ENCODE measurements at places on chromosomes 3 and 15.

DNA sequence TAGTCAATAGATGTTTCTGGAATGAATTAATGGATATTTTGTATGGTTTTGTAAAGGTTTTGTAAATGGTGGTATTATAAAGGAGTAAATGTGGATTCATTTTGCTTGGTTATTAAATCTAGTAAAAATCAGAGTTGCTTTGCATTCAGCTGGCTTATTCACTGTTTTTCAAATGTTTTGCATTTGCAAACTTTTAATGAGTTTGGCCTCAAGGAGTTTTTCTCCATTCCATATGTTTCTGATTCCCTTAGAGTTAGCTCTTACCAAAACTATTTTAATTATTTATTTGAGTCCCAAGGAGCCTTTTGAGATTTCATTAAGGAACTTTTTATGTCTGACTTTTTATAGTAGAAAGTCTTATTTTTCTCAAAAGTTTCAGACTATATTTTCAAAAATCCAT is 992.2 kb downstream of the DIPK2A start:
- DNase-seq = peak; percentile 3

DNA sequence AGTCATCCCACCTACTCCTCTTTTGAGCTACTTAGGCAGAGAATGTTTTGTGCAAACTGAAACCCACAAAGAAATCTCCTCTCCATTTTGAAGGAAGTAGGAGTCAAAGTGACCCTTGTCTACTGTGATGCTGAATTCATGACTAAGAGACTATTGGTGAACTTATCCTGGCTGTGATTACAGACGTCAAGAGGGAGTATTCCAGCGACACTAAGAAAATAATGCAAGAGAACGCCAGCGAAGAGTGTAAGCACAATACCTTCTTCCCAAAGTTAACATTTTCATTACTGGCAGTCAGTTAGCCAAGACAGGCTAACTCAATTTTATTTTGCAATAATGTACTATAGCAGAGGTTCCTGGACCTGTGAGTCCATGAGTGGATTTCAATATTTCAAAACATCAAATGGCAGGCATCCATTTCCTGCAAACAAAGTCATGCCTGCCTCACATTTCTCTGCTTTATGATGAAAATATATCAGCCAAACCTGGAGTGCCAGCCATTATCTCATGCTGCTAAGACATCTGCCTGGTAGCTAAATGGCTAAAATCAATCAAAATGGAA is 59.0 kb downstream of the CTNNB1 start:
- DNase-seq = peak; percentile 23

DNA sequence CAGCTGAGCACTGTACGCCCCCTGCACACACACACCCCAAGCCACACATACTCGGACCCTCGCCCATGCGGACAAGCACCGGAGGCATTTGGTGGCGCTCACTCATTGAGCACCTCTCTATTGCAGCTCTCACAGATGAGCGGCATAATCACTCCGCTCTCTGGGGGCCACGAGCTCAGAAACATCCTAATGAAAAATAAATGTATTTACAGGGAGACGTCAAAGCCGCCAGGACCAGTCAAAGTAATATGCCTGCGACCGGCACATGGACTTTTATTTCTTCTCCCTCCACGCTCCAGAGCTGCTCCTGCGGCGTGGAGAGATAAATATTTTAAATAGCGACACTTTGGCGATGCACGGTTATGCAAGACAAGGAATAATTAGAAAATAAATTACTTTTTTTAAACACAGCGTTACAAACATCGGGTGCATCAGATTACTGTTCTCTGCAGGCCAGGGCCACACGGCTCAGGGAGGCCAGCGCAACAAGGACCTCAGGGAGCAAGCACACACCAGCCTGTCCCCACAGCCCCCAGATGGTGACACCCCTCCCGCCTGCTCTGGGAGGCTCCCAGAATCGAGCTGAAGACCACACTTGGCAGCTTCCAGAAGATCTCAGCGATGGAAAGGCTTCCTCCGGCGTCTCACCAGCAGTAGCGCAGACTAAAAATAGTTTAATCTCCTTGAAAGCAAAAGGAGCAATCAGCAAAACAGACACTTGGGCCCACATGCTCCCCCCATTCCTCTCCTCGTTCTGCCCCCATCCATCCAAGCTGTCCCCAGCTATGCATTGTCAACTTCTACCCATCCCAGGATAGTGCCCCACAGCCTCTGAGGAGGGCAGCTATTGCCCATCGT is 48.0 kb downstream of the CACNA2D2 start:
- no peak for DNase-seq

GRCh38 chr15:45719490-45719889 is 84.7 kb downstream of the SQOR start:
- no peak for DNase-seq

GRCh38 chr3:45966950-45967640 is 23.8 kb downstream of the CXCR6 start:
- DNase-seq = no peak

DNA sequence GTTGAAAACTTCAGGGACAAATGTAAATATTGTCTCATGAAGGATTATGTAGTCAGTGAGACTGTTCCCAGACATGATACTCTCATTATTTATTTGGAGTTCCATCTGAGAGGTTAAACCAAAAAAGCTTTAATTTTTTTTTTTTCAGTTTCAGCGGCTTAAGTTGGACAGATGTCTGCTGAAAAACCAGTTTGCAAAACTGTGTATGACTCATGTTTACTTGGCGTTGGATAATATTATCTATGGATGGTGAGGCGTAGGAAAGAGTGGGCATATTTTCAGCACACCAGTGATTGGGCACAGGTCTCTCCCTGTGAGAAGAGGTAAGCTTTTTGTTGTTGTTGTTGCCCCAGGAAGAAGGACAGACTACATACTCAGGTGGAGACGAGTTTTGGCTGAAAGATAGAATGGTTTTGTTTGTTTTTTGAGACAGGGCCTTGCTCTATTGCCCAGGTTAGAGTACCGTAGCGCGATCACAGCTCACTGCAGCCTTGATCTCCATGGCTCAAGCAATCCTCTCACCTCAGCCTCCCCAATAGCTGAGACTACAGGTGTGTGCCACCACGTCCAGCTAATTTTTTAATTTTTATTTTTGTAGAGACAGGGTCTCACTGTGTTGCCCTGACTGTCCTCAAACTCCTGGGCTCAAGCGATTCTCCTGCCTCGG is 16.4 kb upstream of the ANXA2 start:
- peak; percentile 64 for DNase-seq

DNA sequence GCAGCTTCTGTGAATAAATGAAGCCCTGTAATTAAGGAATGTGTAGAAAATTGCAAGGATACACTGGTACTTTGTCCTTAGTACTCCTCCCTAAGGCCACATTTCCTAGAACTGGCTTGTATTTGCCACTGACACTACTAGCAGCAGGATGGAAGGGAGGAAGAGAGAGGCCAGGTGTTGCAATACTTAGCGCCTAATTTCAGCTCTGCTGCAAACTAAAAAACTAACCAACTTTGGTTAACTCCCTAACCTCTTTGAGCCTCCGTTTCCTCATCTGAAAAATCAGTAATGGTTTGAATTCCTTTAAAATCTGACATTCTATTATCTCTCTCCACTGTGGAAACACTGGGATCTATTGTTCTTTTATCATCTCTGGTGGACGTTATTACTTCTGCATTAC is 257.0 kb downstream of the SV2B start:
- no peak for DNase-seq

- DNase-seq = no peak
Measured at GRCh38 chr3:1847571-1847970, 251.1 kb upstream of the CNTN4 start.

GRCh38 chr3:45043728-45044299 is 17.7 kb downstream of the CLEC3B start:
- DNase-seq = peak; percentile 91

- DNase-seq = peak; percentile 100
Measured at GRCh38 chr3:106428565-106428994, 559.8 kb upstream of the CBLB start.

DNA sequence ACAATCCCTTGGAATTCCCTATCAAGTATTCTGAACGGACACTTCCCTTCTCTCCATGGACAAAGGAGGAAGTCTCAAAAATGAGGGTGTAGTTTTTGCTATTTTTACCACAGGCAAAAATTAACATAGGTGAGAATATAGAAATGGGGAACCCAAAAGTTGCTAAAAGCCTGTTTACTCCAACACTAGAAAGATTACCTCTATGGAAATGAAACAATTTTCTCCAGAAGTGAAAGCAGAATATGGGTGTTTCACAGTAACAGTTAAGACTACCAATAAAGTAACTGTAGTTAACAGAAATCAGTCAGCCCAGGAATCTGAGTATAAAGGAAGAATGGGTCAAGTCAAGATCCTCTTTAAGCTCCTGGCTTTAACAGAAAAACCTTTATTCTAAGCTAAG is 9.3 kb downstream of the TRA2B start:
- no peak for DNase-seq

GRCh38 chr3:42732196-42732828 is 29.7 kb upstream of the HHATL start:
- no peak for DNase-seq

GRCh38 chr3:4957978-4958377 is 21.3 kb upstream of the BHLHE40 start:
- no peak for DNase-seq

DNA sequence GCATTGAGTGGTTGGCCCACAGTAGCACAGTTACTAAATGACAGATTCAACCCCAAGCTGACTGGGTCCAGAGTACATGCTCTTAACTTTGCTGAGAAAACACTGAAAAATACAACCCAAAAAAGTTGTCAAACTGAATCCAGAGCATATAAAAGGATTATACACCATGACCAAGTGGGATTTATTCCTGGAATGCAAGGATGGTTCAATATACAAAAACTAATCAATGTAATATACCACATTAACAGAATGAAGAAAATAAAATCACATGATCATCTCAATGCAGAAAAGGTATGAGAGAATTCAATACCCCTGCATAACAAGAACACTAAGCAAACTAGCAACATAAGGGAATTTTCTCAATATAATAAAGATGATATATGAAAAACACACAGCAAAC is 98.5 kb downstream of the STAG1 start:
- no peak for DNase-seq

- peak; percentile 29 for DNase-seq
Measured at GRCh38 chr15:85706779-85707518, 87.8 kb downstream of the KLHL25 start.

DNA sequence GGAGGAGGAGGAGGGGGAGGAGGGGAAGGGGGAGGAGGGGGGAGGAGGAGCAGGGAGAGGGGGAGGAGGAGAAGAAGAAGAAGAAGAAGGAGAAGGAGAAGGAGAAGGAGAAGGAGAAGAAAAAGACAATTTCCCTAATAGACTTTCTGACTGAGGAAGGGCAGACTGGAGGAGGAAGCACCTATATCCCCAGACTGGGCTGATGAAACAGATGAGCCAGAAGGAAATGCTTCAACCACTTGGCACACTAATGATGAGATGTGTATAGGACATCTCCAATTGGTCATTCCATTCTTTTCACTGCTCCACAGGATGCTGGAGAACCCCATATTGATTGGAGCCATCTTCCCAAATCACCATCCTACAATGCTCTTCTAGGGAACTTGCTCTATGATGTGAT is 69.9 kb downstream of the LYZL4 start:
- peak; percentile 17 for DNase-seq

DNA sequence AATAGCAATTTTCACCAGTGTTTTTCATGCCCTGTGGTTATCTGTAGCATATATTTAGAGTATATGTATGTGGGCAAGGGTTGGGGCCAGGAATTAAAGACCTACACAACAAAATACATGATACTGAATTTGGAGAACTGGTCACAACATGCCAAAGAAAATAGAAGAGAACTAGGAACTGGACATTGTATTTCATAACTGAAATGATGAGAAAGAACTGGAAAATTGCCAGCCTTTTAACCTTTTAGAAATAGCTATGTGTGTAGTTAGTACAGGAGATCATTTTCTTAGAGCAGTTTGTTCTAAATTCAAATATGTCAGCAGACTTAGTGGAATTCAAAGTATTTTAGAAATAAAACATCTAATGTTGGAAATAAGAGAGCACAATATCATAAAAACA is 227.1 kb upstream of the CGNL1 start:
- DNase-seq = peak; percentile 50

GRCh38 chr3:31903686-31904431 is 77.2 kb downstream of the OSBPL10 start:
- DNase-seq = no peak

All from AG10803 (cell line).